ENCODE measurements at places on chromosomes 2 and 18.

GRCh38 chr2:215487002-215487372, 51.1 kb upstream of the FN1 start:
- no peak for DNase-seq

- no peak for DNase-seq
These were observed 68.5 kb downstream of the NCOA1 start for GRCh38 chr2:24559473-24560113.

- DNase-seq = no peak
These were observed 71.7 kb upstream of the LYPD1 start for GRCh38 chr2:132741754-132742153.

- no peak for DNase-seq
These were observed 83.6 kb upstream of the MGAT5 start for GRCh38 chr2:134170294-134170693.

- no peak for DNase-seq
These were observed 239.3 kb downstream of the FBXO15 start for GRCh38 chr18:73908323-73908722.

DNA sequence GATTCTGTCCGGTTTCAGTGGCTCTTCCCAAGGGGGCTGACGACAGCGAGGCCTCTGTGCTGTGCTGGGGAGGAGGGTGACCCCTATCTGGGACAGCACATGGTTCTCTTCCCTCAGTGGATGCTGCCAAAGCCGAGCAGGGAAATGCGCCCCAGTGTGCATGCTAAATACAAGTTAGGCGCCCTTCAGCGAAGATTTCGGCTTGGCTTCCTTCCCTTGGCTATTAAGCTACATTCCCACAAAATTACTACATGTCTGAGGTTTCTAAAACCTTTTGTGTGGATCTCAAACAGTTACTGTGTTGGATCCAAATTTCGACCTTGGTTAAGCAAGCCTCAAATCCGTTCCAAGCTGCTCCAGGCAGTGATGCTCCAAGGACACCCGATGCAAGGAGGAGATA, 440.3 kb downstream of the NRXN1 start:
- no peak for DNase-seq

GRCh38 chr2:187541086-187542085, 12.8 kb downstream of the TFPI start:
- DNase-seq = peak; percentile 68
